ENCODE measurements at places on chromosomes 13 and 19.

- no peak for DNase-seq
Observed at GRCh38 chr19:16417660-16418596, 53.8 kb downstream of the EPS15L1 start.

DNA sequence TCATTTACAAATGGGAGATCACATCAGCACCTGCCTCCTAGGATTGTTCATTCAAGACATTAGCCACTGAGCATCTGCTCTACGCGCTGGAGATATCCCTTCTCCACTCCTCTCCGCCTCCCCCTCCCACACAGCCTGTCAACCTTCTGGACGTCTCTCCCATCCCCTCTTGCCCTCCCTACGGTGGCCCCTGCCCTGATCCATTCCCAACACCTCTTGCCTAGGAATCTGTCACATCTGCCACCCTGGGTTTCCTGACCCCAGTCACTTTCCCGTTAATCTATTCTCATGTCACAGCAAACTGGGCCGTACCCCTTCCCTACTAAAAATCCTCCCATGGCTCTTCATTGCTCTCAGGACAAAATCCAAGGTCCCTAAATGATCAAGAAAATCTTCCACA lies 10.3 kb downstream of the DYRK1B start:
- DNase-seq = no peak

DNA sequence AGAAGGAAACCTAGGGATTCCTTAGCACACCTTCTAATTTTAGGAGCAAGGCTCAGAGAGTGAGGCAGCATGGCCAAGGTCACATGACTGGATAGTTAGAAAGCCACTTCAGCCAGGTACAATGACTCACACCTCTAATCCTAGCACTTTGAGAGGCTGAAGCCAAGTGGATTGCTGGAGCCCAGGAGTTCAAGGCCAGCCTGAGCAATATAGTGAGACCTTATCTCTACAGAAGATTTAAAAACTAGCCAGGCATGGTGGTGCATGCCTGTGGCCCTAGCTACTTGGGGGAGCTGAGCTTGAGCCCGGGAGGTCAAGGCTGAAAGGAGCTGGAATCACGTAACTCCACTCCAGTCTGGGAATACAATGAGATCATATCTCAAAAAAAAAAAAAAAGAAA lies 69.2 kb downstream of the TEX26 start:
- DNase-seq = no peak

GRCh38 chr19:11587975-11588631 lies 9.2 kb upstream of the ZNF627 start:
- no peak for DNase-seq

GRCh38 chr19:56838024-56838908 lies 2.3 kb downstream of the PEG3 start:
- DNase-seq = no peak

- DNase-seq = no peak
Observed at GRCh38 chr19:16893686-16893989, 4.8 kb downstream of the F2RL3 start.

DNA sequence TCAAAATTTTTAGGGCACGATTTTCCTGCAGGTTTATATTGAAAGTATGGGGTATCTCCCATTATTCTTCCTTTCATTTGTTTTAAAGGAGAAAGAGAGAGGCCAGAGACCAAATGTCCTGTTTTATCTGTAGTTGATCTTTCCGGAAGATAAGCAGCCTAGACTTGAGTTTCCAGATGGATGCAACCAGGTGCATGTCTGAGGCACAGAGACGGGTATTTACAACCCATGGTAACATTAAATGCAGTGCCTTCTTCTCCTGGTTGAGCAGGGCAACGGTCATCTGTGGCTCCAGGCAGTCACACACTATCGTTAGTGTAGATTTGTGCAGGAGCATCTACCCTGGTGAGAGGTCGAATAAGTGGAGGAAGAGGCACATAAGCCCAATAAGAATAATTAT lies 1507.1 kb downstream of the UQCRFS1 start:
- no peak for DNase-seq

DNA sequence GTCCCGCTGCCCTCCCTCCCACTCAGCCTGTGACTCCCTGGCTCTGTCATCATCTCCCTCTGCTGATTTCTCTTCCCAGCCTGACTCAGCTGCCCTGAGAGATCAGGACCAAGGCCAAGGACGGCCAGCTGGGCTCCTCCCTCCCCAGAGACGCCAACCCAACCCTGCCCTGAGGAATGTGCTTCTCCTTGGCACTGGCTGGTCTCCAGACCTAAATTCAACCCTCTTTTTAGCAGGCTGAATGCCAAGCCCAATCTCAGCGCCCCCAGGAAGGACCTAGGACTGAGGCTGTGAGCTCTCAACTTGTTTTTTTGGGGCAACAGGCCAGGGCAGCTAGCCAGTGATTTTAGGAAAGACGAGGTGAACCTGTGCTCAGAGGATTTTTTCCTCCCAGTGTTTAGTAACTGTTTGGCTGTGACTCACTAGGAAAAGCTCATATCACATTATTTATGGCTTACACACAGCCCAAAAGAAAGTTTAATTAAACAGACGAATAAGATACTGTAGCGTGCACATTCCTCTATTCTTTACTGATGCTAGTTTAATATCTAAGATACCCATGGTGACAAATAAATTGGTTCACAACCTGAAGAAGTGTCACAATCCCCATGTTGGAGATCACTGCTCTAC lies 7.4 kb upstream of the IGFL1 start:
- DNase-seq = no peak

DNA sequence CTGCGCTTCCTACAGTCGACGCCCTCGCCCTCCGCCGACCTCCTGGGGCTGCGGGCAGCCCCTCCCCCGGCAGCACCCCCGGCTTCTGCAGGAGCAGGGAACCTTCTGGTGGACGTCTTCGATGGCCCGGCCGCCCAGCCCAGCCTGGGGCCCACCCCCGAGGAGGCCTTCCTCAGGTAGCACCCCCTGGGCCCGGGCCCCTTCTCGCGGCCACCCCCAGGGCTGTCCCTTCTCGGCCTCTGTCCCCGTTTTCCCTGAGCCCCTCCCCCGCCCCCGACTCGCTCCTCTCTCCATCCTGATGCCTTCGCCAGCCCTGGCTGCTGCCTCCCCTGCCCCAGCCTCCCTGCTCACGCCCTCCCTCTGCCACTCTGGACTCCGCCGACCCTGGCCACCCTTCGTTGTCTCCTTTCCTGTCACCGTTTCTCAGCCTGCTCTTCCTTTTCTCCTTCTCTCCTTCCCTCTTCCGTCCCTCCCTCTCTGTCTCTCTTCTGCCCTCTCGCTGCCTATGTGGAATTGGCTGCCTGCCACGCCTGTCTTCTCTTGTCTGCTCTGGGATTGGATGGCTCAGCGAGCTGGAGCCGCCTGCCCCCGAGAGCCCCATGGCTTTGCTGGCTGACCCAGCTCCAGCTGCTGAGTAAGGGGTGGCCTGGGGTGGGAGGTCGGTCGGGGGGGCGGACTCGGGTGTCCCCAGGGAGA lies 11.0 kb downstream of the FUZ start:
- DNase-seq = no peak

DNA sequence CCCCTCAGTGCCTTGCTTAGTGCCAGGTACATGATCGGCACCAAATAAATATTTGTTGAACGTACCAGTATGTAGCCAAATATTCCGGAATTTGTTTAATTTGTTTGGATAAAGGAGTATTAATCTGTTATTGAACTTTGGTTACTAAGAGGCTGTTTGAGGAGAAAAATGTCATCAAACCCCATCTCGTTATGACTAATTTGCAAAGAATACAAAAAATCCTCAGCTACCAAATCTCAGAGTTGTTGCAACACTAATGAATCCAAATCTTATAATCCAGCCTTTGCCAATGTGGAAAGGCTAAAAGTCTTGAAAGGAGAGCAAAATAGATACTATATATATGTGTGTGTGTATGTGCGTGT lies 79.5 kb downstream of the KLF5 start:
- no peak for DNase-seq

GRCh38 chr13:85332615-85333014 lies 466.6 kb downstream of the SLITRK6 start:
- DNase-seq = no peak

GRCh38 chr13:35843272-35843671 lies 287.9 kb downstream of the DCLK1 start:
- no peak for DNase-seq

DNA sequence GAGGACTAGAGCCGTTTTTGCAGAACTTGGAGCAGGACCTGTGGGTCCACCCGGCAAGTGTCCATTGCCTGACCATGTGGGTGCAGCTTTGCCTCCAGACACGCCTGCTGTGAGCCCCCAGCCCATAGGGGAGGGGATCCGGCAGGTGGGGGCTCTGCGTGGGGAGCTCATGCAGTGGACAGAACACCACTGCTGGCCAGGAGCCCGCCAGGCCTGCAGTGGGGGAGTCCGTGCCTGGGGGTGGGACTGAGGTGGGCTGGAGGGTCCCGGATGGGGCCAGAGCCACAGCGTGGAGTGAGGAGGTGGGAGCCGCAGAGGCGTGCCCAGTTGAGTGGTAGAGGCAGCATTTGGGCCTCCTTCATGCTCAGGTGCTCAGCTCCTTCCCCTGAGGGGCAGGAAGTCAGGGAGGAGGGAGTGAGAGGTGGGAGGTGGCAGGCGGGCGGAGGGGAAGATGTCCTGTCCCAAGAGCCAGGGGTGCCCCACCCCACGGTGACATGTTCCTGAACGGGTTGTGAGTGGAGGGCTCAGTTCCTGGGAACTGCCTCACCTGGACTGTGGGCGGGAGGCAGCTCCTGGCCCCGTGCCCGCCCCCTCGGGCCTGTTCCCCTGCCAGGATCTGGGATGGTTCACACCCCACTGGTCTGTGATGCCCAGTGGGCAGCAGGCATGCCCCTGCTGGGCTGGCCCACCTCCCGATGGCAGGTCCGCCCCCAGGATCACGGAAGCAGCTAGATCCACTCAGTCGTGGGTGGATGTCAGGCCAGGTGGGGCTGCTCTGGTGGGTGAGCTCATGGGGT lies 8.8 kb downstream of the ADAT3 start:
- no peak for DNase-seq

GRCh38 chr13:33099860-33100259 lies 83.6 kb downstream of the KL start:
- DNase-seq = no peak

- DNase-seq = no peak
Observed at GRCh38 chr13:29292045-29292444, 303.4 kb downstream of the SLC7A1 start.

DNA sequence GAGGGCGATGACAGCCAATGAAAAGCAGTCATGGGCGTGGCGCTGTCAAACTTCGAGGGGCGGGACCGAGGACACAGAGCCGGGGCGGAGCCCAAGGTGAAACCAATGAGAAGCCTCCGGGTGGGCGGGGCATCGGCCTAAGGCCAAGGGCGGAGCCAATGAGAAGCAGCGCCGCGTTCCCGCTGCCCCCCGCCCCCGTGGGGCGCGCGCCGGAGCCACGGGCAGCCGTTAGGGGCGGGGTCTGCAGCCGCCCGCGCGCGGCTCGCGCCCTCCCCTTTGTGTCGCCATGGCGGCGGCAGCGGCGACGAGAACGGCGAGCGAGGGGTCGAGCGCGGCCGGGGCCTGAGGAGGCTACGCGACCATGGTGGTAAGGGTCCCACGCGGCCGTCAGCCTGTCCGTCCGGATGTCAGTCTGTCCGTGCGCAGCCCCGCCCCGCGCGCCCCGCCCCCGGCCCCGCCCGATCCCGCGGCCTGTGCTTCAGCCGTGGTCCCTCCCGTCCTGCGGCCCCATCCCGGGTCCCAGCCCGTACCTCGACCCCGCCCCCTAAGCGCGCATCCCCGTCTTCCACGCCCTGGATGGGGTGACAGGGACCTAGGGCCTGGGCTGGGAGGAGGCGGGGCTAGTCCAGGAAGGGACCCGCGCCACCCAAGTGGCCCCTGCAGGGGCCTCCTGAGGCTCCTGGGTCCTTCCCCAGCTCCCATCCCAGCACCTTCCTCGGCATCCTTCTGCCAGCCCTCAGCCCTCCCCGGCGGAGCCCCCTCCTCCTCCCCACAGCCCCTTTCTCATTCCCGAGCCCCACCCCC lies at the start of gene ARHGAP33:
Gene ARHGAP33, plus strand, starts transcription at position 267 of the 804 bp plus-strand sequence. Its CDS starts 95 bp downstream, at position 362.
- peak; percentile 98 for DNase-seq

DNA sequence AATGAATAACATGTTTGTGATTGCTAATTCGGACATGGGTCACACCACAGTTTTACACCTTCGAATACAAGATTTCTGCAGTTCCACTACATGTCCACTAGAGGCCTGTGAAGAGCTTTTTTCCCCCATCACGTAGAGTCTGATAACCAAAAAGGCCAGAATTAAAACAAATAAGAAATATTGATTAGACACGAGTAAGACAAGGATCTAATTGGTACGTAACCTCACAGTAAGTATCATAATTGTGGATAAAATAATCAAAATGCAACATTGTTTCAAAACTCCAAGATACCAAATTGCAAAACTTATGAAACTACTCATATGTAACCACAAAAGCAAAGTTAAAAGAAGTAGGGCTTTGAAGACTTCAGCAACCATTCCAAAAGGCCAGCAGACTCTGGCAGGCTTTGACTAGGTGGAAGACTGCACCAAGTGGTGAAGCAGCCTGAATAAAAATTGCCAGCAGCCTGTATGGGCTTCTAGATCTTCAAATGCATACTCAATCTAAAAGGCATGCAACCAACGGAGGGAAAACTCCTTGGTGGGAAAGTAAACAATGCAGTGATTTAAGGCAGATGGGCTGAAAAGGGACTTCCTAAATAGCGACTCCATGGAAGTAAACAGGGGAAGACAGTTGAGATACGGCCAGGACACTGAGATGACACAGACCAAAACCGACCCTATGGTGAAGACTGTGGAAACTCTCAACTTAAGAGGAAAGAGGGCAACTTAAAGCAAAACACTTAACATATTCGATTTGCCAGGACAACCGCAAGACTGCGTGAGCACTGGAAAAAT lies 56.7 kb downstream of the STARD13 start:
- DNase-seq = peak; percentile 38

GRCh38 chr13:48654511-48654910 lies 782 bp downstream of the CYSLTR2 start:
- no peak for DNase-seq

GRCh38 chr13:25237083-25237482 lies 50.2 kb downstream of the MTMR6 start:
- no peak for DNase-seq

- DNase-seq = no peak
Observed at GRCh38 chr13:29925457-29926097, 75.2 kb upstream of the UBL3 start.

DNA sequence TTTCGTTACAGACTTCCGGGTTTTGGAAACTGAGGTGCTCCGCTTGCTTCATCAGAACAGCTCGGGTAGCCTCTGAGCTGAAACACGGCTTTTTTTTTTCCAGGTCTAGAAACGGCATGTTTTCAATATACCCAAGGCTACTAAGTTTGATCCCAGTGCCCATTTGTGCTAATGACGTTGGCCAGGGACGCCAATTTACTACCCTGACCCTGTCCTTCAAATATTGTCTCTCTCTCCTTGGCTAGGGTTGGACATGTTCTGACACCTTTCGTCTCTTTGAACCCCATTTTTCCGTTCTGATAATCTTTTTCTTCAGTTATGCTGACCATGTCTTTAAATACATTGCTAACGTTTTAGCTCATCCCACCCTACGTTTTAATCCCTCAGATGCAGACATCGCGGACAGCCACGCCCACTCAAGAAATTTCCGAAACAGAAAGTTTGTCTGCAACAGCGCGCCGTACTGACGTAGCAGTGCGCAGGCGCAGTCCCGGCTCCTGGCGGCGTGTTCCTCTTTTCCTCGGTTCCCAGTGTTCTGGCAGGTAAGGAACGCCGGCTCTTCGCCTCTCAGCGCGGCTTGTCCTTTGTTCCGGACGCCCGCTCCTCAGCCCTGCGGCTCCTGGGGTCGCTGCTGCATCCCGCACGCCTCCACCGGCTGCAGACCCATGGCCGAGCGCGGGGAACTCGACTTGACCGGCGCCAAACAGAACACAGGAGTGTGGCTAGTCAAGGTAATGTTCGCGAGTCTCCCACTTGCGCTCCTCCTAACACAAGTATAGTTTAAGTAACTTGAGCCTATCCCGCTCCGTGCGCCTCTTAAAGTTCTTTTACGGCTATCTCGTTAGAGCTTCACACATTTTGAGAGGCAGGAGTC lies at the start of gene GTF2F2:
Gene GTF2F2, plus strand, starts transcription at position 520 of the 874 bp plus-strand sequence. Its CDS starts 146 bp downstream, at position 666.
- DNase-seq = peak; percentile 89
